Fibroblast of skin of scalp (primary cell): ENCODE measurements at places on chromosomes 12 and 14.

DNA sequence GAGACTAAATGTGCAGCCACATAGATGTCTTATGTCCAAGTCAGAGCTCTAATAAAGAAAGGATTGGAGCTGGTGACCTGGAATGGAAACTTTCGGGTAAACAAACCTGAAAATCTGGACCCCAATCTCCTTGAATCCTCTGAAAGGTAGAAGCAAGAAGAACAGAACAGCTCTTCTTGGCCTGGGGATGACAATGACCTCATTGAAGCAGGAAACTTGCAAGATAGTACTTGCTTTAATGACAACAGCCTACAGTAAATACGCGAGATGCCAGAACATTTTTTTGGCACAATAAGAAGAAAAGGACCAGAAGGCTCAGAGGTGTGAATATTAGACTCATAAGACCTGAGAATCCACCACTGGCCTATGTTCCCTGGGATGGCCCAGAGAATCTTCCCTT lies 4.1 kb upstream of the PRIMA1 start:
- DNase-seq: no peak

DNA sequence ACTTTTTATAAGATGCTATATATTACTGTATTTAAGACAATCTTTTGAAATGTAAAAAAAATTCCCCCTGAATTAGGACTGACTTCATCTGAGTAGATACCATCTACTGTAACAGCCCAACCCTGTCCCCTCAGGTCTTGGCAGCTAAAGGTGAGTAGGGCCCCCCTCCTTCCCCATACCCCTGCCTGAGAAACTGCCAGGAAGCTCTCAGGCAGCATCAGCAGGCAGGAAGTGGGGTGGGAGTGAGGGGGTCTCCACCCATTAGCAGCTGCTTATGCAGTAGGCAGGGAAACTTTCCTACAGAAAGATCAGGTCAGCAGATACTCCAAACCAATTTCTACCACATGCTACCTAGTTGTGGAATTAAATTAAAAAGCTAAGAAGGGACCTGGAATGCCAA lies 62.5 kb downstream of the PAX9 start:
- no peak for DNase-seq

DNA sequence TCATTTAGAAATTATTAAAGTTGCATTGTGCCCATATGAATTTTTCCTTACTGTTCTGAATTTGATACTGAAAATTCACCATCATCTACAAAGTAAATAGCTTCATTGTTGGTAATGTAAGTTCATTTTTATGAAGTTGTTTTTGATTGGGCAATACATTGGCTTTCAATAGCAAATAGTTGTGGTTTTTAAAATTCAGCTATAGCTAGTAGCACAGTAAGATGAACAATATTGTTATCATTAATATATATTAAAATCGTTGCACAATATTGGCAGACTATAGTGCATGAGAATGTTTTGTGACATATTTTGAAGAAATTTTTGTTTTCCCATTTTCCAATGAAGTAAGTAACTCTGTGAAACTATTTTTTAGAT lies 575.0 kb downstream of the PRKD1 start:
- peak; percentile 2 for DNase-seq

DNA sequence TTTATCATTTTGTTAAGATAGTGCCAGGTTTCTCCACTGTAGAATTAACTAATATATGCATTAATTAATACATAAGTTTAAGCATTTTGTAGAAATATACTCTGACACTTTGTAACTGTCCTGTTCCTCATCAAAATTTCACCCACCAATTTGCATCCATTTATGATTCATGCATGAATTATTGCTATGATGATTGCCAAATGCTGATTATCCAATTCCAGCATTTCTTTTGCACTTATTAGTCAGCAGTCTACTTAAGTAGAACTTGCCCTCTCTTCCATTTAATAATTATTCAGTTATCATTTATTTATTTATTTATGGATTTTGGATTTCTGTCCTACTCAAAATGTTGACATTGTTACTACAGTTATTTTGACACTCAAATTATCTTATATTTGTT lies 72.2 kb downstream of the SLC6A15 start:
- DNase-seq: peak; percentile 38

DNA sequence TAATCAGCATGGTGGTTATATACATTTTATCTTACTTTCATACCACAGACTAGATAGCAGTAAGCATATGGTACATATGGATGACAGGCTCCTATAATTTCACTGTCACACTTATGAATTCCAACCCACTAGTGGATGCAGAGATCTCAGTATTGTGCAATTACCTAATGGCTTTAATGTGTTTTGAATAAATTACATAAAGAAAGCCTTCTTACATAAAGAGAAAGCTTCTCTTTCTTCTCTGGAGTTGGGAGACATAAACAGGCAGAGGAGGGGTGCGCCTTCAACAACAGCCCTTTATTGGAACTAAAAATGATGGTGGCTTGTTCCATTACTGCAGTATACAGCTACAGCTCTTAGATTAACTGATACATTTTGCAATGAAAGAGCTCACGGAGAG lies 52.6 kb downstream of the SAV1 start:
- DNase-seq: peak; percentile 6

DNA sequence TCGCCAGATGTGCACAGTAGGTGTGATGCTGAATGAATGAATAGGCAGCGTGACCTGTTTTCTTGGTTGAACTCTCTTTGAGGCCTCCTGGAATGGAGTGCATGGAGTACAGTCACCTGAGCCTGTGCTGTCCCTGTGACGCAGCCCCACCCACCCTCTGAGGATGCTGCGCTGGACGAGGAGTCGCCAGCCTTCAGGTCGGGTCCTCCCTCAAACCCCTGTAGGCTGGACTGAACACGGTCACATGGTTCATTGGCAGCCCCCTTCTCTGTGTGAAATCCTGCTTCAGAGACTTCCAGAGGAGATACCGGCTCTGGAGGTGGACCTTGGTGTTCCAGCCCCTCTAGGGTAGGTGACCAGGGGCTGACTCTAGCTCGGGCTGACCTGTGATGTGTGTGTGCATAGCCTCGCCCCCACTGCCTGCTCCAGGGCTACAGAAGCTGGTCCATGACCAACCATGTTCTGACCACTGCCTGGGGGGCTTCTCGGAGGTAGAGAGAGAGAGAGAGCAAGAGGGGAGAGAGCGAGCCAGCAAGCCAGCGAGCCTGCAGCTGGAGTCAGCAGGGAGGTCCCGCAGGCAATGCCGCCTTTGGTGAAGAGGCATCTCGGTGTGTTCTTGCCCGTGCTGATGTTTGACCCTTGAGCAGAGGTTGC lies 158.0 kb upstream of the RTL1 start:
- DNase-seq: no peak

DNA sequence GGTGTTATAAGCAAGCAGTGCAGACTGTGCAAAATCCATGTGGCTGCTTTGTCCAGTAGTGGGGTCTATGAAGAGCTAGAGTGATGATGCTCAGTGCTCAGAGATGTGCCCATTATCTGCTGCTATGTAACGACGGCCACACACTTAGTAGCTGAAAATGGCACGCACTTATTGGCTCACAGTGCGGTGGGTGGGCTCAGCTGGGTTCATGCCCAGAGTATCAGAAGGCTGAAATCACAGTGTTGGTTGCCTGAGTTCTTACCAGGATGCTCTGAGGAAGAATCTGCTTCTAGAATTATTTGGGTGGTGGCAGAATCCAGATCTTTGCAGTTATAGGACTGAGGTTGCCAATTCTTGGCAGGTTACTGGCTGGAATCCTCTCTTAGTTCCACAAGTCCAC lies 124.7 kb downstream of the SLC15A4 start:
- no peak for DNase-seq
